ENCODE measurements at places on chromosomes 3 and 15. TPM values are rescaled to one million over a fixed set of nuclear protein-coding genes. Genes with fewer than 3 reads are reported as not detected.

- DNase-seq: no peak
Measured at GRCh38 chr15:59148153-59148833, 43.3 kb downstream of the CCNB2 start.

DNA sequence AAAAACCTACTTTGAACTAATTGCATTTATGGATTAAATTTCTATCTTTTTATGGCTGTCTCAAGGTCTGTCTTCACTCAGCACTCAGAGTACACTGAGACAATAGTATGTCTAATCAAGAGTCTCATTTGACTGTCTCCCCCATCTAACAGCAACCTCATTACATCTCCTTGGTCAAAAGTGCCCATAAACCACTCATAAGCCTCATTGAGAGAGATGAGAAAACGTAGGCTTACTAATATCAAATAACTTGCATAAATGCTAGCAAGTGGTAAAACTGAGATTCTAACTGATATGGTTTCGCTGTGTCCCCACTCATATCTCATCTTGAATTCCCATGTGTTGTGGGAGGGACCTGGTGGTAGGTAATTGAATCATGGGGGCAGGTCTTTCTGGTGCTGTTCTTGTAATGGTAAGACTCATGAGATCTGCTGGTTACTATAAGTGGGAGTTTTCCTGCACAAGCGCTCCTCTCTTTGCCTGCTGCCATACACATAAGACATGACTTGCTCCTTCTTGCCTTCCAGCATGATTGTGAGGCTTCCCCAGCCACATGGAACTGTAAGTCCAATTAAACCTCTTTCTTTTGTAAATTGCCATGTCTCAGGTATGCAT, 113.9 kb downstream of the TFDP2 start:
- no peak for DNase-seq

DNA sequence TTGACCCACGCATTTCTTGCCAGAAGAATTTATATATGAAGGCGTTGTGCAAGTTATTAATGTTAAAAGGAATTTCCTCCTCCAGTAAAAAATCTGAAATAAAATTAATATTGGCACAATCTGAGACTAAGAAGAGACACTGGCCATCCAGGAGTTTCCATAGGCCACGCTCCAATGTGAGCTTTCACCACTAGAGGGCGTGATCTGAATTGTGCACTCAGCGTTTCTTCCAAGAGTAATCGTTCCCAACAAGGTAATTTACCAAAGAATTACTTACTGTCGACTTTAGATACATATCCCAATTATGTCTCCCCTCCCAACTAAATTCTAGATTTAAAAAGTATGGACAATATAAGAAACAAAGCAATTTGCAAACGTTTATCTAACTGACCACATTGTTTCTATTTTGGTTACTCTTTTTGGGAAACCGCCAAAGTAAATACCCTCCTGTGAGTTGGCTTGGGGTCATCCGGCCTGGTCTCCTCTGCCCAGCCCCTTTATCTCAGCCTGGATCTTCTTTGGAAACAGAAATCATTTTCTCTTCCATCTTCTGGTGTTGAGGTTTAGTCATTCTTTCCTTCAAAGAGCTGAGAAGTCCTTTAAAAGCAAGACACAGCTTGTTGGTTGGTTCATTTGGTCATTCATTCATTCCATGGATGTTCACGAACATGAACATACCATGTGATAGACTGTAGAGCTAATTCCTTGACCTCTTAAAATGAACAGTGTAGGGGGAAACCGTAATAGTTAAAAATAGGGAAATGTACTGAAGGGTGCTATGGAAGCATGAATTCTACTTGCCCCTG, 26.2 kb downstream of the POLR2M start:
- DNase-seq: no peak

- DNase-seq: no peak
Measured at GRCh38 chr15:97654481-97655076, 305.9 kb upstream of the ARRDC4 start.

PLAAT1 gene
- polyA plus RNA-seq: 4.2 TPM

ENTPD3 gene
- polyA plus RNA-seq: 1.9 TPM

GRCh38 chr3:20235796-20236195, 49.8 kb upstream of the SGO1 start:
- no peak for DNase-seq

RPS27L gene
- polyA plus RNA-seq: 98.0 TPM

DNA sequence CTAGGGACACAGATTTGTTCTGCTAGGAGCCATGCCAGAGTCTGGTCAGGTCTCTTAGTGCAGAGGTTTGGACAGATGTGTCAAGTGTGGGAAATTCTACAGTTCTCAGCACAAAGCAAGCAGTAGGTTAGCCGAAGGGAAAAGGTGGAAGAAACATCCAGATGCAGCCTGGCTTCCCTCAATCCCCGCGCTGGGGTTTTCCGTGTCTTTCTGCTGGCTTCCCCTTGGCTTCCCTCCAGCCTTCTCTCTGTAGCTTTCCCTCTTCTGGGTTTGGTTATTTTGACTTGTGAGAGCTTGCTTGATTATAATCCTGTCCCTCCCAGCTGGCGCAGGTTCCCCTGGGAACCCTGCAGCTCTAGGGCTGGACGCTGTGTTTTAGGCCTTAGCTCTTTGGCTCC, 4.1 kb downstream of the TF start:
- no peak for DNase-seq

- no peak for DNase-seq
Measured at GRCh38 chr15:75042730-75043508, 19.5 kb downstream of the PPCDC start.

DNA sequence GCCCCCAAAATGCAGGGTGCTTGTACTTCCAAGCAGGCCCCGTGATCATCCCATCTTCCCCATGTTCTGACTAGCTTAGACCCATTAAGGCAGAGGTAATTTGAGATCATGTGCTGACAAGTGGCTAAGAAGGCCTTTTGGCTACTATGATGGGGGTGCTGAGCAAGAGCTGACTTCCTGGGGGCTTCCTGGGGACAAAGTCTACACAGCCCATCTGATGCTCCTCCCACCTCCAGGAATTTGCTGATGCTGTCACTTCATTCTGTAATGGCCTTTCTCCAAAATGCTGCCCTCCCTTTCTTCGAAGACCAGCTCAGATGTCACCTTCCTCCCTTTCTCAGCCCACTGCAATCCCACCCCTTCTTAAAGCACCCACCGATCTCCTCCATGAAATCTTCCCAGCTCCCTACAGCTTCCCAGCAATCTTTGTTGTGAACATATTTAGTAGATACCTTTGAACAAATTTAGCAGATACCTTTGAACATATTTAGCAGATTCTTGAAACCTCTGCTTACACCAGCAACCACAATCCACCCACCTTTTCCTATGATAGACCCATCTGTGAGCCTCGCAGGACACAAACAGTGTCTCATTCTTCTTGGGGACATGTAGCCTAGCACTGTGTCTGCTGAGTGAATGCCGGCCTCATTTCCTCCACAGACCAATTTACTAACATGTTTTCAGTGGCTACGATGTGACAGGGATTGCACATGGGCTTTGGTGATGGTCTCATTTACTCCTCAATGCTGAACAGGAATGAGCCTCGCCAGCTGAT, 223.3 kb downstream of the EPHB1 start:
- no peak for DNase-seq

GRCh38 chr15:67852418-67852817, 12.6 kb upstream of the RNU6-1 start:
- DNase-seq: no peak

Data from right renal cortex interstitium (tissue), 3 donors.